Kidney (tissue), 22 donors: ENCODE measurements at places on chromosomes 7 and 10. TPM values are rescaled to one million over a fixed set of nuclear protein-coding genes. Genes with fewer than 3 reads are reported as not detected.

SEC31B gene
- total RNA-seq, result 10.6 TPM

UPK3BL2 gene
- 21.6 TPM for total RNA-seq

C10orf62 gene
- 1.6 TPM for total RNA-seq

CFTR gene
- total RNA-seq, result 12.8 TPM

ABCC2 gene
- total RNA-seq, result 2.3 TPM

- no peaks in the 10 kb centered on the region for H3K27me3 ChIP-seq
- DNase-seq, result no peak
- no peaks in the 10 kb centered on the region for H3K36me3 ChIP-seq
These were observed 37.0 kb upstream of the LCOR start for GRCh38 chr10:96794836-96795733.

- H3K36me3 ChIP-seq, result peaks cover 6% of the 10 kb centered on the region
- H3K4me1 ChIP-seq, result no peaks in the 10 kb centered on the region
- no peak overlapping the region for H3K4me3 ChIP-seq
- no peak overlapping the region for H3K27ac ChIP-seq
These were observed 44.4 kb downstream of the CUBN start for GRCh38 chr10:17085011-17085725.

DNA sequence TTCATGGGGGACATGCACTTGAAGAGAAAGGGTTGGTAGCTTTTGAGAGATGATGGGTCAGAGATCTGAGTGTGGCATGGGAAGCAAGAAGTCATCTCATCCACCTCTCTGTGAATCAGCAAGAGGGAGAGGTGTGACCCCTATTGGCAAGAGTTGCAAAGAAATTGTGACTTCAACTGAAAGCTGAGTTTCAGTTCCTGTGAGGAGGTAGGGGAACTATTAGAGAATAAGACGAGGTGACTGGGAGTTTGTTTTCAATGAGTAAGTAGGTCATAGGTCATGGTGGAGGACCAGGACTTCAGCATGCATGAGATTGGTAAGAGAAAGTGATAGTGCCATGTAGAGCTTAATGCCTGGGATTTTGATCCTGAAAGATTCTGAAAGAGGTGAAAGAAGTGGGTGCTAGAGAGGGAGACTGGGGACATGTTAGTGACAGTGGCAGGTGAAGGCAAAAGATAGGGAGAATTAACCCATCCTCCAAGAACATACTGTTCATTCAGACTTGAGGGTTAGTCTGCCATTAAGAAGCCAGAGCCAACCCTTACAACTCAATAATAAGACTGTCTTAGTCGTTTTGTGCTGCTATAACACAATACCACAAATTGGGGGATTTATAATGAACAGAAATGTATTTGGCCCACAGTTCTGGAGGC is 75.5 kb upstream of the CAPZA2 start:
- H3K4me1 ChIP-seq, result no peaks in the 10 kb centered on the region
- no peak overlapping the region for H3K4me3 ChIP-seq
- H3K36me3 ChIP-seq, result no peaks in the 10 kb centered on the region
- no peaks in the 10 kb centered on the region for H3K27me3 ChIP-seq

- no peaks in the 10 kb centered on the region for H3K36me3 ChIP-seq
- H3K27me3 ChIP-seq, result peaks cover 5% of the 10 kb centered on the region
- H3K4me1 ChIP-seq, result peaks cover 11% of the 10 kb centered on the region
- DNase-seq, result peak; percentile 64
These were observed 89.3 kb downstream of the BEND7 start for GRCh38 chr10:13439313-13440184.

GRCh38 chr10:106931159-106931852 is 233.2 kb downstream of the SORCS1 start:
- H3K4me1 ChIP-seq, result peaks cover 12% of the 10 kb centered on the region
- H3K4me3 ChIP-seq, result no peak overlapping the region
- H3K27ac ChIP-seq, result no peak overlapping the region
- DNase-seq, result no peak
- H3K27me3 ChIP-seq, result no peaks in the 10 kb centered on the region

DNA sequence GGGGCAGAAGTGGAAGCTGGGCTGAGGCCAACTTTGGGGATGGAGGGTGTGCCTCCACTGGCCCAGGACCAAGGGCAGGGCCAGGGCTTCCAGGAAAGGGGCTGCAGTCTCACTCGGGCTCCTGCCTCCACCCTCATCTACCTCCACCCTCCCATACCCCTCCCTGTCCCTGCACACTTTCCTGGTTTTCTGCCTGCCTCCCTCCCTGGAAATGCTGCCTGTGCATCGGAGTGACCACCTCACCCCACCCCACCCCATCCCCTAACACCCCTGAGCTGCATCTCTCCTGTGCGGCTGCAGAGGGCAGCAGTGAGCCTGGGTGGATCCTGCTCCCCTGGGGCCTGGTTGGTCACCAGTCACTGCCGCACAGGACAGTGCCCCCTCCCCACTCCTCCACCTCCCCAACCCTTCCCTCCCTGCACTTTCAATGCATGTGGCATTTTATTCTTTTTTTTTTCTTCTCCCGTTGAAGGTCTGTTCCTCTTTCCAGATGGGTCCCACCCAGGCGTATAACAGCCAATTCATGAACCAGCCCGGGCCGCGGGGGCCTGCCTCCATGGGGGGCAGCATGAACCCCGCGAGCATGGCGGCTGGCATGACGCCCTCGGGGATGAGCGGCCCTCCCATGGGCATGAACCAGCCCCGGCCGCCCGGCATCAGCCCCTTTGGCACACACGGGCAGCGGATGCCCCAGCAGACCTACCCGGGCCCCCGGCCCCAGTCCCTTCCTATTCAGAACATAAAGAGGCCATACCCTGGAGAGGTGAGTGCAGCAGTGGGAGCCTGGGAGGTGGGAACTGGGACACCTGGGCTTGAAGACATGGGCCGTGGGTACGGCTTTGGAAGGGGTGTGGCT is 54.1 kb upstream of the PPIF start:
- H3K27ac ChIP-seq, result no peak overlapping the region
- no peak overlapping the region for H3K4me3 ChIP-seq
- no peaks in the 10 kb centered on the region for H3K4me1 ChIP-seq
- H3K36me3 ChIP-seq, result peaks cover 20% of the 10 kb centered on the region
- H3K27me3 ChIP-seq, result no peaks in the 10 kb centered on the region

GRCh38 chr10:88318803-88319202 is 264.3 kb downstream of the RNLS start:
- DNase-seq, result no peak
- H3K4me1 ChIP-seq, result no peaks in the 10 kb centered on the region
- H3K4me3 ChIP-seq, result no peak overlapping the region
- no peaks in the 10 kb centered on the region for H3K36me3 ChIP-seq
- no peak overlapping the region for H3K27ac ChIP-seq

DNA sequence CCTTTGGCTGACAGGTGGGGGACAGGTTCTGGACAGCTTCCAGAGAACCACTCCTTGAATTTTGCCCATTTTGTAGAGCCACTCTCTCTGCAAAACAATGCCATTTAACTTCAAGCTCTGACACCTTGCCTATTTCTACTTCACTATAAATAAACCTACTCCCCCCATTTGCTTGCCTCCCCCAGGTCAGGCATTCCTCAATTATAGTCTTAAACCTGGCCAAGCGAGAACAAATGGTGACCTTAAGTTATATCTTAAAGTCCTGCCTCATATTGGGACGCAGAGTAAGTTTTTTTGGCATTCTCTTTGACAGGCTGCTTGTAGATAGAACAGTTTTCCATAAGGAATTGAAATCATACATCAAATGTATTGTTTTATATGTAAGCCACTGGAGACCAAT is 706.9 kb downstream of the LRMDA start:
- H3K27ac ChIP-seq, result no peak overlapping the region
- H3K36me3 ChIP-seq, result no peaks in the 10 kb centered on the region
- no peaks in the 10 kb centered on the region for H3K27me3 ChIP-seq
- no peaks in the 10 kb centered on the region for H3K4me1 ChIP-seq
- DNase-seq, result peak; percentile 63
- no peak overlapping the region for H3K4me3 ChIP-seq

DNA sequence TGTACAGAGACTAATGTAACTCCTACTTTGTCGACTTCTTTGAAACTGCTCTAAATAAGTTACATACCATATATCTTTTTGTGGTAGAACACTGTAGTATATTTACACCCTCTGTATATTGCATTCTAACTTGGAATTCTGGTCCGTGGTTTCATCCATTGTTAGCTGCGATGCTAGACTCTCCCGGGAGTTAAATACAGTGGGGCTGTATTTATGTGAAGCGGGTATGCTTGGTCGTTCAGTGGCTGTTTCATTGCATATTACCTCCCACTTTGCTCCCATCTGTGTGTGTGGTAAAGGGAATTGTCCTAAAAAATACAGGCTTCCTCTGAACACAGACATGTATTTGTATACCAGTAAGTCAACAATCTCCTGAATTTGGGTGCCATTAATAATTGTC is 231.1 kb downstream of the SLC25A13 start:
- H3K36me3 ChIP-seq, result no peaks in the 10 kb centered on the region
- DNase-seq, result no peak
- no peaks in the 10 kb centered on the region for H3K4me1 ChIP-seq
- no peak overlapping the region for H3K4me3 ChIP-seq
- no peak overlapping the region for H3K27ac ChIP-seq

GRCh38 chr10:94173594-94173993 is 179.9 kb downstream of the PLCE1 start:
- no peak overlapping the region for H3K27ac ChIP-seq
- no peaks in the 10 kb centered on the region for H3K27me3 ChIP-seq
- no peaks in the 10 kb centered on the region for H3K36me3 ChIP-seq
- H3K4me1 ChIP-seq, result no peaks in the 10 kb centered on the region

DNA sequence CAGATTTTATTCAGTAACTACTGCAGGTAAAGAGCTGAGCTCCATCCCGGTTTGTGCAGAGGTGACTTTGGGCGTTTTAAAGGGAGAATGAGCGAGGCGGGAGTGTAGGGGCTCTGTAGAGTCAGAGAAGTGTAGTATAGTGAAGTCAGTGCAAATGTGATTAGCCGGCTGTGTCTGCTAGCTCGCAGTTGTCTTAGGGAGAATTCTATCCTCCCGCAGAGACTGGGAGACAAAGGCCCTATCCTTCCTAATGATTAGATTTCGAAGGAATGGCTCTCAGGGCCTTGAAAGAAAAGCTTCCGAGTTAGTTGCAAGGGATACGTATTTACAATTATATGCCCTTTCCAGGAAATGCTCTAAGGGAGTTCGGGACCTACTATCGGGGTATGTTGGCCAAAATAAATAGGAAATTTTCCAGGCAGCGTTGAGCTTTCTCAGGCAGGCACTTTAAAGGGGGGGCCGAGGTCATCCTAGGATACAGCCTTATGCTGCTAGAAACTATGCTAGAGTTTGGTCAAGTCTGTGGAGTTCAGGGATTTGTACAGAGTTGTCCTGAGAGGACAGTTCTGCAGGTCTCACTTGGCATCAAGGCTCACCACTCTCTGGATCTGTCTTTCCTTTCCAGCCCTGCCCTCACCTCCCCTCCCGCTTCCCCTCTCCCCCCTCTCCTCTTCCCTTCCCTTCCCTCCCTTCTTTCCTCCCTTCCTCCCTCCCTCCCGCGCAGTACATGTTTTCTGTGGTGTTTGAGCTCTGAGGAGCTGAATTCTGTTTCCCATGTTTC is 825 bp downstream of the MRPL32 start:
- H3K36me3 ChIP-seq, result peaks cover 14% of the 10 kb centered on the region
- peak; percentile 70 for DNase-seq
- peak overlapping the region; percentile 79 for H3K27ac ChIP-seq
- H3K4me3 ChIP-seq, result peak overlapping the region; percentile 90
- peaks cover 5% of the 10 kb centered on the region for H3K4me1 ChIP-seq

DNA sequence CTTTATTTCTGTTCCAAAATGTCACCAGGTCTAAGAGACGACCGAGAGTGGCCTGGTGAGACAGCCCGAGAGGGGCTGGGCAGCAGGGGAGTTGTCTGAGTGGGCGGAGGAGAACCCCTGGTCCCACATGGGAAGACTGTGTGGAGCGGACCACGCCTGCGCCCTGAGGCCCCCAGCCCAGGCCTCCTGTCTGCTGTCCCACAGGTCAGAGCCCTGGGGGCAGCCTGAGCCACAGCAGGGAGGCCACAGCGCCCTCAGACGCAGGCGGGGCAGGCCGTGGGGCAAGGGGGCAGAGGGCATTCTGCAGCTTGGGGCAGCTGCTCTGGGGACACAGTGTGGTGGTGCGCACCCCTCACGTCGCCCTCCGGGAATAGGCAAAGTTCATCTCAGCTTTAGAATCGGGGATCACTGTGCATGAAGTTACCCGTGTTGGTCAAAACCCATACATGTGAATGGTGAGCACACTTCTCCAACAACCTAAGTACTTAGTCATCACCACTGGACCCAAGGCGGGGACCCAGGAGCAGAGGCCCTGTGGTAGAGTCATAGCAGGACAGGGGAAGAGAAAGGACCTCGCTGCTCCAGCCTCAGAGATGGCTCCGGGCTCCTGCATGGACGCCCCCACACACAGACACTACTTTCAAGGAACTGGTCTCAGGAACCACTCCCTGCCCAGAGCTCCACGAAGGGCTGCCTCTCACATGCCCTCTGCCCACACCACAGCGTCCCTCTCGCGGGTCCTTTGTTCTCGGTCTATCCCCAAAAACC is 214.7 kb downstream of the ELFN1 start:
- no peak for DNase-seq
- H3K4me1 ChIP-seq, result no peaks in the 10 kb centered on the region
- no peak overlapping the region for H3K27ac ChIP-seq
- no peaks in the 10 kb centered on the region for H3K27me3 ChIP-seq
